ENCODE measurements at places on chromosomes 11 and 22. TPM values are rescaled to one million over a fixed set of nuclear protein-coding genes. Genes with fewer than 3 reads are reported as not detected.
A peak's percentile ranks its signal among the peaks of the same experiment; 100 is the strongest.

Gene CADM1
- total RNA-seq: 0.32 TPM

DNA sequence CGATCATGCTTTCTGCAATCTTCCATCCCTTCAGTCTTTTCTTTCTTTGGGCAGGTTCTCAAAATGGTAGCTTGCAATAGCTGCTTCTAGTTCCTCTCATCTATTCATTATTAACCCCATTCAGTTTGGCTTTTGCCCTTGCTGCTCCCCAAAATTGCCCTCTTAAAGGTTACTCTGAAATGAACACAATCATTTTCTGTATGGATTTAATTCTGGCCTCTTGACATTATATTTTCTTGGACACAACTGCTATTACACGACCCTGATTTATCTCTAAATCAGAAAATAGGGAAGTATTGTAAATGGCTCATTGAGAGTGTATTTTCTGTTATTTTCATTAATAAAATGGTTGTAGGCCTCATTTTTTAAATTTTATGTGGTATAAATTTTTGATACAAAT lies at the start of gene ANGPTL5:
ANGPTL5 (minus strand) TSS at position 101 of the 400 bp plus-strand sequence. CDS start 8,613 bp downstream, outside the sequence.
- peaks cover 21% of the 10 kb centered on the region for H3K4me1 ChIP-seq
- peak within 1 kb of the TSS; percentile 100 for H3K4me3 ChIP-seq
- no peaks in the 10 kb centered on the region for H3K27me3 ChIP-seq
- H3K27ac ChIP-seq: peak within 1 kb of the TSS; percentile 96
- no peak for DNase-seq

- peak; percentile 34 for DNase-seq
- H3K4me1 ChIP-seq: peaks cover 16% of the 10 kb centered on the region
- no peak overlapping the region for H3K27ac ChIP-seq
- no peaks in the 10 kb centered on the region for H3K27me3 ChIP-seq
Observed at GRCh38 chr11:64306876-64307622, 1.7 kb downstream of the ESRRA start.

GRCh38 chr11:119181677-119182412 lies 3.4 kb upstream of the NHERF4 start:
- no peak overlapping the region for H3K4me3 ChIP-seq
- no peak for DNase-seq
- peaks cover 13% of the 10 kb centered on the region for H3K4me1 ChIP-seq
- no peaks in the 10 kb centered on the region for H3K36me3 ChIP-seq
- no peak overlapping the region for H3K27ac ChIP-seq
- H3K27me3 ChIP-seq: peaks cover 19% of the 10 kb centered on the region

- peak overlapping the region; percentile 59 for H3K27ac ChIP-seq
- peaks cover 59% of the 10 kb centered on the region for H3K4me1 ChIP-seq
- H3K27me3 ChIP-seq: no peaks in the 10 kb centered on the region
- DNase-seq: no peak
- H3K4me3 ChIP-seq: no peak overlapping the region
Observed at GRCh38 chr22:27866135-27867084, 52.6 kb downstream of the PITPNB start.

Gene ACRV1
- total RNA-seq: not detected

- DNase-seq: no peak
- H3K4me3 ChIP-seq: no peak overlapping the region
- peaks cover 57% of the 10 kb centered on the region for H3K27me3 ChIP-seq
Observed at GRCh38 chr22:31926969-31927368, 17.4 kb upstream of the YWHAH start.

Gene OOSP2
- not detected for total RNA-seq

DNA sequence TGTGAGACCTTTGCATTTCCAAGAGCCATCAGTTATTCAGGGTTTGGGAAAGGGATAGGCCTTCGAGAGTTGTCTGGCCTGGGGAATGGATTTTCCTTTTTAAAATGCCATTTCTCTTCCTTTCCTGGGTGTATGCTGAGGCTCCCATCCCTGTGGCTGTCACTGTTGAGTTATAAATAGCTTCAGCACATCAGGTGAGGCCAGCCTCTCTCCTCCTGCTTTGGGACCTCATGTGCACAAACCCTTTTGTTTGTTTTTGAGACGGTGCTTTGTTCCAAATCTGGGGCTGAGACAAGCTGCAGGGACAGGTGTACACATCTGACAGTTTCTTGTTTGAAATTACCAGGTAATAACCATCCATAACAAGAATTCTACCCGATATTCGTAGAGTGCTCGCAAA lies 1.3 kb downstream of the TEF start:
- H3K27me3 ChIP-seq: no peaks in the 10 kb centered on the region
- H3K4me3 ChIP-seq: no peak overlapping the region
- peaks cover 8% of the 10 kb centered on the region for H3K4me1 ChIP-seq
- no peak for DNase-seq

Gene OR6T1
- not detected for total RNA-seq

DNA sequence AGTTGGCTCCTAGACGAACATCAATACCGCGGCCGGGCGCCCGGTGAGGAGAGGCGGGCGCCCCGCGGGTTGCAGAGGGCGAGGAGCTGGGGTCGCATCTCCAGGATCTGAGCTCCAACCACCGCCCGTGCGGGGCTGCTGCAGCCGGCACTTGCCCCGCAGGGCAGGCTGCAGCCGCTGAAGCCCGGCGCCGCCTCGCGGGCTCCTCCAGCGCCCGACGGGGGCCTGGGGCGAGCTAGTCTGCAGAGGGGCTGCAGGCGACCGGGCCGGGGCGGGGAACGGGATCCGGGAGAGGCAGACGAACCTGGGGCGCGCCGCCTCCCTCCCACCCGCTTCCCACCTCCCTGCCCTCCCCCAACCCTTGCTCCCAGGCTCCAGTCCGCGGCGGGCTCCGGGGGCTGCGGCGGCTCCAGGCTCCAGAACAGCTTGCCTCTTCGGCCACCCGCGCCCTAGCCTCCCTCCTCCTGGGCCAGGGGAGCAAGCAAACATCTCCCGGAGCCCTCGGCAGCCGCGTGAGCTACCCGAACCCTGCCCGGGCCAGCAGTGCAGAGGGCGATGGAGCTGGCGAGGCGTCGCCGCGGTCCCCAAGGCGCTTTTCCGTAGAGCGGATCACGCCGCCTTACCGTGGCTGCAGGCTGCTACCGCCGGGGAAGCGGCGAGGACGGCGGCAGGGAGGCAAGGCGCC lies 802 bp downstream of the TENM4 start:
- no peak for DNase-seq
- H3K36me3 ChIP-seq: no peaks in the 10 kb centered on the region
- H3K27ac ChIP-seq: no peak overlapping the region
- H3K4me1 ChIP-seq: no peaks in the 10 kb centered on the region
- no peak overlapping the region for H3K4me3 ChIP-seq

DNA sequence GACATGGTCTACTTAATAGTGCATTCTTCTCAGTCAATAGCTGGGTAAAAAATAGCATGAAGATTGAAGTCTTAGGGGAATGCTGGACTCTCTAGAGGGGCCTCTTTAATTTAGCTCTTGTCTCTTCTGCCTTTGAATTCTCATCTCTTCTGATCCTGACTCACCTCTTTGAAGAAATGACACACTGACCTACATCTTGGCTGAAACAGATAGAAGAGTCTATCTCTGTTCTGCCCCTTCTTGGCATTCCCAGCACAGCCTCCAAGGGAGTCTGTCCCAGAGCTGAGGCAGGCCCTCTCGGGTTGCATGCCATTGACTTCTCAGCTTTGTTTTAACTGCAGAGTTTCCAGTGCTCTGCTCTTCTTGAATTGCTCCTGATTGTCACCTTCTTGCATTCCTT lies 55.7 kb downstream of the PTPRJ start:
- H3K27ac ChIP-seq: no peak overlapping the region
- DNase-seq: no peak
- H3K4me1 ChIP-seq: peaks cover 15% of the 10 kb centered on the region
- no peak overlapping the region for H3K4me3 ChIP-seq
- H3K27me3 ChIP-seq: no peaks in the 10 kb centered on the region
- peaks cover 7% of the 10 kb centered on the region for H3K36me3 ChIP-seq

DNA sequence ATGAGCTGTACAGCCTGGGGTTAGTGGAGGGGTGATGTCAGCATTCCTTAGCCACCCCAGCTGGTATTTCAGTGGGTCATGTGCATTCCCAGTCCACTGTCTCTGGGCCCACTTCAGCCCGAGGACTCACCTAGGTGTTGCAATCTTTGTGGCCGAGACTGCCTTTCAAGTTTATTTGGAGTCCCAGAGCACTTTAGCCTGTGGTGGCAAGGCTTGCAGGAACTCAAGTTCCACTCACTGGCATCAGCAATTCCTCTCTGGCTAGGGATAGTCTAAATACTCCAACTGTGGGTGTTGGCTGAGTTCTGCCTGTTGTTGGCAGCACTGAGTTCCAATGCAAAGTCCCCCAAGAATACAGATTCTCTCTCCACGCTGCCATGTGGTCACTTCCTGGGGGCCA lies 191.6 kb upstream of the PGR start:
- peaks cover 2% of the 10 kb centered on the region for H3K27me3 ChIP-seq
- no peak overlapping the region for H3K27ac ChIP-seq
- H3K36me3 ChIP-seq: no peaks in the 10 kb centered on the region

Gene PLEKHB1
- 127 TPM for total RNA-seq
